ENCODE measurements at places on chromosomes 1 and 21.

DNA sequence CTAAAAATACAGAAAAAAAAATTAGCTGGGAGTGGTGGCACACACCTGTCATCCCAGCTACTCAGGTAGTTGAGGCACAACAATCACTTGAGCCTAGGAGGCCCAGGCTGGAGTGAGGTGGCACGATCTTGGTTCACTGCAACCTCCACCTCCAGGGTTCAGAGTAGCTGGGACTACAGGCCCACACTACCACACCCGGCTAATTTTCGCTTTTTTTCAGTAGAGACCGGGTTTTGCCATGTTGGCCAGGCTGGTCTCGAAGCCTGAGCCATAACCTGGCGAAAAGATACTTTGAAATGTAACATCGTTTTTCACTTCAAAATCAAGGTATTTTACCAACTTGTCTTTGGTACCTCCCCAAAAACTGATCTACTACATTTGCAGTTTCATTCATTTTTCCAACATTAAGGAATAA is 6.1 kb downstream of the GAS5 start:
- peak; percentile 27 for DNase-seq

DNA sequence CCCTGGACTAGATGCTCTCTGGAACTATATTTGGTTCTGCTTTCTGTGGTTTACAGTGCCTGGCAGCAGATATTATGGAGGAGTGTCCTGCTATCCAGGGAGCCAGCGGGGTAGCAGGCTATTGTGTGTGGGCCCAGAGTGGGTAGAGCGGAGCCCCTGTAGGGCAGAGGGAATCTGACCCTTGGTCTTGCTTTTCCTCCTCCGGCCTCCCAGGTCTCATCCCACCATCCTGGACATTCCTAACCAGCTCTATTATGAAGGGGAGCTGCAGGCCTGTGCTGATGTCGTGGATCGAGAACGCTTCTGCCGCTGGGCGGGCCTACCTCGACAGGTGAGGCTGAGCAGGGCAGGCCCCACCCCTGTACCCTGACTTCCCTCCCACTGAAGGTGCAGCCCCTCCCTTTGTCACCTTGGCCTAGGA is 9.1 kb downstream of the RHOC start:
- DNase-seq: no peak

- no peak for DNase-seq
Observed at GRCh38 chr1:28071813-28072212, 16.6 kb downstream of the EYA3 start.

DNA sequence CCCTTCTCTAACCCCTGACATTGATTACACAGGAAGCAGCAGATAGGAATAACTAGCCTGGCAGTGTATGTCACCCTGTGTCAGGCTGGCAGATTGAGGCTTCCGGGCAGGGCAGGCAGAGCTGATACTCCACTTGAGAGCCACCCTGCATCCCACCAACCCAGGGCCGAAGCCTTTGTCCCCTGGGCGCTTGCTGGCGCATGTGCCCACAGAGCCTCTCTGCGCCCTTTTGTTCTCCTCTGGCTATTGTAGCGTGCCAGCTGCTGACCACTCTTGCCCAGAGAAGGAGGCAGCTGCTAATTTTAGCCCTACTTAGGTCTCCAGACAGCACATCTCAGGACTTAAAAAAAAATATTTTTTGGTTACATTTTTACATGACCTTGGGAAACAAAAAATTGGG is 304.9 kb downstream of the HHAT start:
- DNase-seq: no peak

- no peak for DNase-seq
Observed at GRCh38 chr1:86154571-86155050, 2.0 kb downstream of the COL24A1 start.

GRCh38 chr1:25063591-25064416 is 133.7 kb upstream of the RUNX3 start:
- no peak for DNase-seq

DNA sequence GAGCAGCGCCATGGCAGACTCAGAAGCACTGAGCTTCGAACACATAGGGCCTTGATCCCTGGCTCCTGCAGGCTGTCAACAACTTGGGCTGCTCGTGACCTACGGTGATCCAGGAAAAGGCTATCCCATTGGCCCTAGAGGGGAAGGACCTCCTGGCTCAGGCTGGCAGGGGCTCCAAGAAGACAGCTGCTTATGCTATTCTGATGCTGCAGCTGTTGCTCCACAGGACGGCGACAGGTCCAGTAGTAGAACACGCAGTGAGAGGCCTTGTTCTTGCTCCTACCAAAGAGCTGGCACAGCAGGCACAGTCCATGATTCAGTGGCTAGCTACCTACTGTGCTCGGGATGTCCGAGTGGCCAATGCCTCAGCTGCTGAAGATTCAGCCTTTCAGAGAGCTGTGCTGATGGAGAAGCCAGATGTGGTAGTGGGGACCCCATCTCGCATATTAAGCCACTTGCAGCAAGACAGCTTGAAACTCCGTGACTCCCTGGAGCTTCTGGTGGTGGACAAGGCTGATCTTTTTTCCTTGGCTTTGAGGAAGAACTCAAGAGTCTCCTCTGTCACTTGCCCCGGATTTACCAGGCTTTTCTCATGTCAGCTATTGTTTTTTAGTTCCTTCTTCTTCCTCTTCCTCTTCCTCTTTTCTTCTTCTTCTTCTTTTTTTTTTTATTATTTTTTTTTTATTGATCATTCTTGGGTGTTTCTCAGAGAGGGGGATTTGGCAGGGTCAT is 18.9 kb downstream of the ITLN2 start:
- no peak for DNase-seq

DNA sequence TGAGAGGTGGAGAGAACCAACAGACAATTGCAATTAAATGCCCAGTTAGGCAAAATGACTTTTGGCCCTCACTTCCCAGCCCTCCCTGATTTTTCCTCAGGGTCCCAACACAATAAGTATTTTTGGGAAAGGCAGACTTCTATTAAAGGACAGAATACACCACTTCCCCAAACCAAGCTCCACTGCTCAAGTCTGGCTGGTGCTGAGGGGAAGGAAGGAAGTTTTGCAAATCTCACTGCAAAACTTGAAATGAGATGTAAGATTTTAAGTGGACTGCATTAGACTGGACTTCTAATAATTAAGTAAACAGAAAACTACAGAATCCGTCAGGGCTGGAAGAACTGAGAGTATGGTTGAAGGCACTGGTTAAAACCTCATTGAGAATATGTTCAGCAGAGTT is 32.2 kb upstream of the CD1D start:
- no peak for DNase-seq
